Right lobe of liver (tissue), 6 donors: ENCODE measurements at places on chromosomes 1 and 21. TPM values are rescaled to one million over a fixed set of nuclear protein-coding genes. Genes with fewer than 3 reads are reported as not detected.
A peak's percentile ranks its signal among the peaks of the same experiment; 100 is the strongest.

The RBM34 gene
- 16.6 TPM for total RNA-seq

The CRABP2 gene
- total RNA-seq = not detected

The FNDC10 gene
- 0.66 TPM for total RNA-seq

The SPOCD1 gene
- not detected for total RNA-seq

The OR2G6 gene
- not detected for total RNA-seq

The KRTAP11-1 gene
- total RNA-seq = not detected

The SPATA45 gene
- not detected for total RNA-seq

The IGSF3 gene
- 4.2 TPM for total RNA-seq

The CIART gene
- total RNA-seq = 2.2 TPM

DNA sequence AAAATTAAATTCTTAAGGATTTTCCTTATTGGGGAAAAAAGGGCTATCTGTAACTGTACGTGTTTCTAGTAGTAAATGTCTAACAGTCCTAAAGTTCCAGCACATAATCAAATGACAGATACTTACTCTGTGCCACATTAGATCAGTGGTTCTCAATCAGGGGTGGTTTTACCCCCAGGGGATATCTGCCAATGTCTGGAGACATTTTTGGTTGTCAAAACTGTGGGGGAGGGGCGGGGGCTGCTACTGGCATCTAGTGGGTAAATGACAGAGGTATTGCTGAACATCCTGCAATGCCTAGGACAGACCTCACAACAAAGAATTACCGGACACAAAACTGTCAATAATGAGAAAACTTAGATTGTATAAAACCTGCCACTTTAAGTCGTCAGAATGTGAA, 33.4 kb upstream of the PTPRC start:
- H3K4me1 ChIP-seq = no peaks in the 10 kb centered on the region
- H3K27me3 ChIP-seq = no peaks in the 10 kb centered on the region
- H3K27ac ChIP-seq = no peak overlapping the region
- no peaks in the 10 kb centered on the region for H3K36me3 ChIP-seq
- no peak for DNase-seq

GRCh38 chr1:20716232-20716631, 1.6 kb downstream of the KIF17 start:
- H3K4me1 ChIP-seq = no peaks in the 10 kb centered on the region
- H3K27ac ChIP-seq = no peak overlapping the region
- H3K36me3 ChIP-seq = no peaks in the 10 kb centered on the region
- H3K4me3 ChIP-seq = no peak overlapping the region
- no peaks in the 10 kb centered on the region for H3K27me3 ChIP-seq

GRCh38 chr1:10494418-10494753, 19.6 kb downstream of the PEX14 start:
- peaks cover 10% of the 10 kb centered on the region for H3K36me3 ChIP-seq
- H3K27ac ChIP-seq = no peak overlapping the region
- no peak overlapping the region for H3K4me3 ChIP-seq
- H3K4me1 ChIP-seq = no peaks in the 10 kb centered on the region

- DNase-seq = no peak
- no peak overlapping the region for H3K4me3 ChIP-seq
- H3K36me3 ChIP-seq = no peaks in the 10 kb centered on the region
- no peak overlapping the region for H3K27ac ChIP-seq
- no peaks in the 10 kb centered on the region for H3K4me1 ChIP-seq
Observed at GRCh38 chr21:34737115-34737514, 68.3 kb downstream of the CLIC6 start.

- no peaks in the 10 kb centered on the region for H3K27me3 ChIP-seq
- H3K36me3 ChIP-seq = peaks cover 6% of the 10 kb centered on the region
- peaks cover 64% of the 10 kb centered on the region for H3K4me1 ChIP-seq
- no peak for DNase-seq
Observed at GRCh38 chr1:54857141-54857540, 29.9 kb downstream of the DHCR24 start.

DNA sequence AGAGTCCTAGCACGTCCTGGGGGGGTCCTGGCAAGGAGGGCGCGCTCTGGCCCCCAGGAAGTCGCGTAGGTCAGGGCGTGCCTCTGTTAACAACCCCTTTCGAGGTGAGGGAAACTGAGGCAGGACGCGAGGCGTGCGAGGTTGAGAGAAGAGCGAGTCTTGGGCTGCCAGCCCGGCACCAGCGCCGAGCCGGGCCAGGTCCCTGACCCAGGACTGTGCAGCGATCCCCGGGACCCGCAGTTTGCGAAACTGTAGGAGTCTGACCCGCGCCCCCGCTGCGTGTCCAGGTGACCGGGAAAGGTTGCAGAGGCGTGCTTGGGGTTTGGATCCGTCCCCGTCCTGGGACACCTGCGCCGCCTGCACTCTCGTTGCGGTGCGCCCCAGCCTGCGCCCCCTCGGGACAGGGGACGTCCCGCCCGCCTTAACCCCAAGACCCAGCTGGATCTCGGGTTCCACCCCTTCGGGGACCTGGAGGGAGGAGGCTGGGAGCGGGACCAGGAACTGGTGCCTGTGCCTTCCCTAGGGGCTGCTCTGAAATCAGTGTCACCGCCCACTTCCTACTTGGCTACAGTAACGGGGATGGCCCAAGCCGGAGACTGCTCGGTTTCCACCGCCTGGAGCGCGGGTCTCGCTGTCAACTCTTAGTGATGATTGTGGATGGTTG, 493 bp downstream of the DISC1 start:
- H3K4me1 ChIP-seq = no peaks in the 10 kb centered on the region
- no peaks in the 10 kb centered on the region for H3K27me3 ChIP-seq
- peak; percentile 66 for DNase-seq
- no peaks in the 10 kb centered on the region for H3K36me3 ChIP-seq

- H3K36me3 ChIP-seq = peaks cover 7% of the 10 kb centered on the region
- no peaks in the 10 kb centered on the region for H3K27me3 ChIP-seq
Observed at GRCh38 chr1:235060607-235061470, 67.8 kb downstream of the TOMM20 start.

- no peaks in the 10 kb centered on the region for H3K36me3 ChIP-seq
- no peak for DNase-seq
- H3K27me3 ChIP-seq = no peaks in the 10 kb centered on the region
- peaks cover 8% of the 10 kb centered on the region for H3K4me1 ChIP-seq
Observed at GRCh38 chr1:56647106-56647505, 2.0 kb downstream of the PRKAA2 start.

DNA sequence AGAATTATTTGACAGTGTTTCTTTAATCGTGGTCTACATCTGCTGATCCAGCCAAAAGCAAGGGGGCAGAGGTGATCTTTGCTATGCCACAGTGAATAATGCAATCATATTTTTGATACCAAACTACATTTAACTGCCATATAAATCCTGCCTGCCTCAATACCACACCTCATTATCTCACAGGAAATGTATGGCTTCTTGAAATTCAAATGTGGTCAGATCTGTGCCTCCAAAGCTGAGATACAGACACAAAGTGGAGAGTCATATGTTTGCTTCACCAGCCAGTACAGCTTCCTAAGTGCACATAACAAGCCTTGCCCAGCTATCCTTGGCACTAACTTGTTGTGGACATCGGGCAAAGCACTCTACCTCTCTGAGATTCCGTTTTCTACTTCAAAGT, 250.0 kb upstream of the NFIA start:
- peaks cover 11% of the 10 kb centered on the region for H3K4me1 ChIP-seq
- H3K27ac ChIP-seq = no peak overlapping the region
- DNase-seq = no peak

- H3K36me3 ChIP-seq = no peaks in the 10 kb centered on the region
- H3K27me3 ChIP-seq = no peaks in the 10 kb centered on the region
- DNase-seq = no peak
- H3K4me1 ChIP-seq = peaks cover 5% of the 10 kb centered on the region
- no peak overlapping the region for H3K4me3 ChIP-seq
Observed at GRCh38 chr1:92907949-92908684, 53.1 kb downstream of the DIPK1A start.

DNA sequence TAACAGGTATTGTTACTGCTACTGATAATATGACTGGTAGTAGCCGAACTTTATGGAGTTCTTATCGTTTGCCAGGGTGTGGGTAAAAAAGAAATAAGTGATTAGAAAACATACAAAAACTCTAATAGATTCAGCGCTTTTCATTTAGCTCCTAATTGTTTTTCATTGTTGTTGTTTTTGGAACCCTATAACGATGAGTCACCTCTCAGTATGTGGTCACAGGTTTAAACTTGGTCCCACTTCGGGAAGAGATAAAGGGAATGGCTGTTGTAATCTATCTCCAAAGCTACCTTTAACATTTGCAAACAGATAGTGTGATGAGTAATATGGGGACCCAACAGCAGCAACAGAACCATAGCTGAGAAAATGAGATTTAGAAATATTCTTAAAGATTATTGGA, 62.7 kb upstream of the BCL10 start:
- H3K4me3 ChIP-seq = no peak overlapping the region
- peak overlapping the region; percentile 14 for H3K27ac ChIP-seq
- H3K4me1 ChIP-seq = peaks cover 7% of the 10 kb centered on the region

DNA sequence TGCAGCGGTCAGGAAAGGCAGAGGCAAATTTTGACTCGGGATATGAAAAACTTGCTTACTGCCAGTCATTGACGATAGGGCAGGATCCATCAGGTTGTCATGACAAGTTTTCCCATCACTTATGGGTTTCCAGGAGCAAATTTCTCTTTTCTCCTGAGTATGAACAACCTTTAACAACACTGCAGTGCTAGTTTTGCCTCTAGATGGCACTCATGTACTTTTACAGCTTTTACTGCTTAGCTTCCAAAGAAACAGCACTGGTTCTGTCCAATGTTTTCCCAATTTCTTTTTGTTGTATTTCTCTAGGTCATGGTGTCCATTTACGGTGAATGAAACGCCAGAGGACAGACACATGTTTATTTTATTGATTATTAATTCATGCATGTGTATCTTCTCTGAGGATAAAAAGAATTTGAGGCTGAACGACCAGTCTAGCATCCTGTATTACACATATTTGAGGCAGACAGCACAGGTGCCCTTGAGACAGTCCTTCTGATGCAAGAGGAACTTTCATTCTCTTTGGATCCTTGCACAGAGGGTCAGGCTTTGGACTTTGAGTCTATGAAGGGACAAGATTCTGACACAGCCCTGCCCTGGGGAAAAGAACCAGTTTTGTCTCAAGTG, 112.3 kb upstream of the TRABD2B start:
- H3K27ac ChIP-seq = no peak overlapping the region
- no peaks in the 10 kb centered on the region for H3K4me1 ChIP-seq
- no peak overlapping the region for H3K4me3 ChIP-seq
- no peaks in the 10 kb centered on the region for H3K36me3 ChIP-seq
- no peaks in the 10 kb centered on the region for H3K27me3 ChIP-seq

- no peak for DNase-seq
- H3K4me1 ChIP-seq = no peaks in the 10 kb centered on the region
- H3K36me3 ChIP-seq = no peaks in the 10 kb centered on the region
- no peak overlapping the region for H3K4me3 ChIP-seq
- no peaks in the 10 kb centered on the region for H3K27me3 ChIP-seq
Observed at GRCh38 chr1:153400244-153400643, 9.4 kb upstream of the S100A8 start.

DNA sequence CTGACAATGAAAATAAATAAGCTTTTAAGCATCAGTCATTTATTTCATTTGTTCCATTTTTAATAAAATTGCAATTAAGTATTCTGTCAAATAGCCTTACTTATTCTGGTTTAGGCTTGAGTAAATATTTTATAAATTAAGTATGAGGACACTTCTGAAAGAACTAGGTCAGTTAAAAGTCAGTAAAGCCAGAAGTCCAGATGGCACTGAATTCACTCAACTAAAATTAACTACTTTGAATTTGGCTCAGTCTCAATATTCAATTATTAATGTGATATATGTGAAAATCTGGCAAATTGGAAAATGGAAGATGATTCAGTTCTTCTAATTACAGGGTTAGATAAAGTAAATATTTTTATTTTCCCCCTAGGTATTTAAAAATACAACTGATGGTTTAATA, 174.2 kb downstream of the BRINP3 start:
- no peak for DNase-seq
- H3K36me3 ChIP-seq = no peaks in the 10 kb centered on the region
- H3K27me3 ChIP-seq = no peaks in the 10 kb centered on the region
- H3K27ac ChIP-seq = no peak overlapping the region
- H3K4me1 ChIP-seq = no peaks in the 10 kb centered on the region

GRCh38 chr1:169844941-169845608, 48.6 kb downstream of the SCYL3 start:
- H3K36me3 ChIP-seq = peaks cover 24% of the 10 kb centered on the region
- H3K4me1 ChIP-seq = no peaks in the 10 kb centered on the region
- no peaks in the 10 kb centered on the region for H3K27me3 ChIP-seq

- H3K27ac ChIP-seq = no peak overlapping the region
- no peaks in the 10 kb centered on the region for H3K27me3 ChIP-seq
- H3K4me3 ChIP-seq = no peak overlapping the region
- H3K36me3 ChIP-seq = peaks cover 2% of the 10 kb centered on the region
- DNase-seq = no peak
Observed at GRCh38 chr1:155801149-155801548, 55.9 kb downstream of the GON4L start.

GRCh38 chr1:69073176-69073575, 494.5 kb upstream of the LRRC7 start:
- no peaks in the 10 kb centered on the region for H3K36me3 ChIP-seq
- DNase-seq = no peak
- no peak overlapping the region for H3K4me3 ChIP-seq
- H3K27me3 ChIP-seq = no peaks in the 10 kb centered on the region
- H3K4me1 ChIP-seq = no peaks in the 10 kb centered on the region

GRCh38 chr1:66452982-66453381, 81.0 kb upstream of the SGIP1 start:
- no peaks in the 10 kb centered on the region for H3K36me3 ChIP-seq
- no peak overlapping the region for H3K4me3 ChIP-seq
- DNase-seq = no peak
- H3K27ac ChIP-seq = no peak overlapping the region

GRCh38 chr21:19844334-19844733, 1153.9 kb upstream of the NCAM2 start:
- no peak for DNase-seq
- H3K4me1 ChIP-seq = no peaks in the 10 kb centered on the region
- no peaks in the 10 kb centered on the region for H3K36me3 ChIP-seq
- H3K27me3 ChIP-seq = no peaks in the 10 kb centered on the region
- no peak overlapping the region for H3K27ac ChIP-seq

GRCh38 chr21:42093991-42094421, 22.9 kb downstream of the UMODL1 start:
- H3K4me1 ChIP-seq = no peaks in the 10 kb centered on the region
- no peak for DNase-seq
- H3K36me3 ChIP-seq = no peaks in the 10 kb centered on the region
- no peak overlapping the region for H3K4me3 ChIP-seq

GRCh38 chr1:145997016-145997717, 788 bp upstream of the TXNIP start:
- peaks cover 3% of the 10 kb centered on the region for H3K4me1 ChIP-seq
- H3K36me3 ChIP-seq = peaks cover 23% of the 10 kb centered on the region
- peak overlapping the region; percentile 88 for H3K27ac ChIP-seq
- H3K4me3 ChIP-seq = peak overlapping the region; percentile 79
- no peak for DNase-seq
- H3K27me3 ChIP-seq = no peaks in the 10 kb centered on the region

- no peaks in the 10 kb centered on the region for H3K36me3 ChIP-seq
- H3K4me1 ChIP-seq = no peaks in the 10 kb centered on the region
- H3K4me3 ChIP-seq = no peak overlapping the region
Observed at GRCh38 chr1:234458352-234459017, 20.5 kb downstream of the TARBP1 start.

DNA sequence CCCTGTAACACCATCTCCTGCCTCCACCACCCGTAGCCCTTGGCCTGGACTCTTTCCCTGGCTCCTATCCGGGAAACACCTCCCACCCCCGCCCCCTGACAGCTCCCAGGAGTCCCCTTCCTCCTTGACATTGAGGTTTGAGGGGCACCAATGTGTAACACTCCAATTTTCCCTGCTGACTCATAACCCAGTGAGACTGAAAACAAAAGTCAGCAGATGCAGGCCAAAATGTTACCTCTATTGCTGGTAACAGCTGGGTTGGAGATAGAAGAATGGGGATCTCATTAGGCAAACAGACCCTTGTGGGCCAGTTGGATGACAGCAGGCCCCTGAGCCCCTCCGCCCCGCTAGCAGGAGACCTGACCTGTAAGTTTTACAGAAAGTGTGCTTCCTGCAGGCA, 237.2 kb downstream of the KAZN start:
- DNase-seq = no peak
- H3K4me3 ChIP-seq = no peak overlapping the region
- no peaks in the 10 kb centered on the region for H3K27me3 ChIP-seq
- no peaks in the 10 kb centered on the region for H3K36me3 ChIP-seq
- H3K4me1 ChIP-seq = no peaks in the 10 kb centered on the region
